GM03348 (cell line): ENCODE measurements at places on chromosomes 11 and 22.

GRCh38 chr11:877565-877964, 33.0 kb downstream of the CHID1 start:
- no peak for DNase-seq

DNA sequence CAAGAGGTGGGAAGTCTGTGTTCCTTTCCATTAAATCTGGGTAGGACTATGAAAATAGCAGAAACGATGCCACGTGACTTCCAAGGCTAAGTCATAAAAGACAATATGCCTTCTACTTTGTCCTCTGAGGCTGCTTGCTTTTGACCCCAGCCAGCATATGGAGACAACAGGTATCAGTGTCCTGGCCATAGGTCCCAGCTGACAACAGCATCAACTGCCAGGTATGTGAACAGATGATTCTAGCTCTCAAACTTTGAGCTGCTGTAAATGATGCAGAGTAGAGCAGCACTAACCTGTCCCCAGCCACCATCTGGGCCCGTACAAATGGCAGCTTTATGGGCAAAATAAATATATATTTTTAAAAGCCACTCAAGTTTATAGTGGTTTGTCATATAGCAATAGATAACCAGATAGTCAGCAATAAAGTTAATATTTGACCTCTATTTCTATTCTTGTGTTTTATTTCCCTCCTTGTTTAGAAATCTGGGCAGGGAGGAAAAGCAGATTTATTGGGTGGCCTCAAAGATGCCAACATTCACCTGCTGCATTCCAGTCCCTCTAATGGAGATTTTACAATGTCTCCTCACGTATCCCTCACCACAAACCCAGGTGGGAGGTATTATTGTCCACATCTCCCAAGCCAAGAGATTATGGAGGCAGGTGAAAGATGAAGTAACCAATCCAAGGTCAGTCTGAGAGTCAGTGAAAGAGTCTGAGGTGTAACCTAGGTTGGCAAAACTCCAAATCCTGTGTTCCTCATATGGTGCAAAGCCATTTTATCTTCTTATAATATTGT, 209.6 kb upstream of the LARGE1 start:
- no peak for DNase-seq

DNA sequence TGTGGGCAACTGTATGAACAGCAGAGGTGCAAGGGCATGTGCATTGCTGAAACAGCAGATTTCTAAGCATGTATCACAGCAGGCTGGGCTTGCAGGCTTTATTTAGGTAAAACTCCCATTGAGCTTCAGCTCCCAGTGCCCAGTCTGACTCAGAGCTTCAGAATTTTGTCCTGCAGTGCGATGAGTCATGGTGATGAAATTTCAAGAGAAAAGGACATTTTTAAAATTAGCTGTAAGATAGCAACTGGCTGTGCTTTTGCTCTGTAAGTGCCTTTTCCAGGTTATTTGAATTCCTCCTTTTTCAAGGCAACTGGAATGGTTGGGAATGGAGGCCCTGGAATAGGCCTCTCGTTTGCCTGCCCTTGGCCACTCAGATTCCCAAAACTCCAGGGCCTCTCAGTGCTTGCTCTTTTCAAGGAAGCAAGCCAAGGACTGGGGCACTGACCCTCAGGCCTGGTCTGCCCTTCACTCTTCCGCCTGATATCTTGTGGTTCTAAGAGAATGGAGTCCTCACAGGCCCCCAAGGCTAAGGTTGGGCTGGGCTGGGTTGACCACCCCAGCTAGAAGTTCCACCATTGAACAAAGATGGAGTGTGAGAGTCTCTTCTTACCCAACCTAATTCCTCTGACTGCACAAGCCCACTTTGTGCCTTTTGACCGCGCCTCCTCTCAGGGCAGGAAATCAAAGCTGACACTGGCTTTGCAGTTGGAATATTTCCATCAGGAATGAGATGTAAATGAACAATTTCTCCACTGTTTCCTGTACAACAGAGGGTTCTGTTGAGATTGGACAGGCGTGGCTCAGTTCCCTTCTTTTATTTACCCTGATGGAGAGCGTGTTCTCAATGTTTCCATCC, 59.5 kb upstream of the PRSS23 start:
- DNase-seq, result peak; percentile 70

GRCh38 chr22:28341001-28341400, 338.6 kb downstream of the TTC28 start:
- DNase-seq, result peak; percentile 44

GRCh38 chr22:29205594-29206371, at the start of gene EMID1:
TSS of gene EMID1 (plus strand) at chr22:29205896. CDS start at chr22:29206039, 143 bp downstream.
- peak; percentile 71 for DNase-seq

GRCh38 chr11:108278546-108278945, 55.7 kb downstream of the ATM start:
- no peak for DNase-seq

- no peak for DNase-seq
These were observed 2.1 kb downstream of the MYO7A start for GRCh38 chr11:77129842-77130756.
